Cardiac muscle cell (in vitro differentiated cells and primary cell): ENCODE measurements at places on chromosomes 11 and 22. TPM values are rescaled to one million over a fixed set of nuclear protein-coding genes. Genes with fewer than 3 reads are reported as not detected.

LRRC56 gene
- total RNA-seq = 2.6 and 4.5 TPM in 2 replicates

MRGPRX4 gene
- not detected in 2 replicates for total RNA-seq

GRCh38 chr11:1072116-1072820 is 2.4 kb upstream of the MUC2 start:
- DNase-seq = no peak

- no peak for DNase-seq
Measured at GRCh38 chr22:44711690-44712555, 9.9 kb downstream of the PRR5 start.

GRCh38 chr11:109302591-109303334 is 119.2 kb upstream of the C11orf87 start:
- no peak for DNase-seq
